ENCODE measurements at places on chromosomes 2 and 18.

GRCh38 chr18:30486856-30487255 lies 555.7 kb downstream of the DSC3 start:
- DNase-seq: no peak

DNA sequence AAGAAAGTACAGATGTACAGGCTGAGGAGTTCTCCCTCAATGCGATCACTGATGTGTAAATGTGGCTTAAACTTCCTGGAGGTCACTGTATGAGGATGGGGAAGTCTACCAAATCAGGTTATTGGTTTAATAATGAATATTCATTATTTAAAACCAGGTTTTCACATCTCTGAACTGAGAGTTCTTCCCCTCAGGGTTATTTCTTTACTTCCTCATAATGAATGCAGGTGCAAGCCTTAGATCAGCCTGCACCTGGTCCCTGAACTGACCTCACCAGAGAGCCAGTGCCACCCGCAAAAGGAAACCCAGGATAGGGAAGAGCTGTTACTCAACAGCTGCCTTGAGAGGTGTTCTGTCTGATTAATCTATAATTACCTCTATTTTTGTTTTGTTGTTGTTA lies 369.0 kb downstream of the EPHA4 start:
- DNase-seq: no peak

- no peak for DNase-seq
These were observed 499.0 kb downstream of the TMX3 start for GRCh38 chr18:68215931-68216330.

GRCh38 chr18:5476961-5477800 lies 66.6 kb downstream of the EPB41L3 start:
- no peak for DNase-seq

DNA sequence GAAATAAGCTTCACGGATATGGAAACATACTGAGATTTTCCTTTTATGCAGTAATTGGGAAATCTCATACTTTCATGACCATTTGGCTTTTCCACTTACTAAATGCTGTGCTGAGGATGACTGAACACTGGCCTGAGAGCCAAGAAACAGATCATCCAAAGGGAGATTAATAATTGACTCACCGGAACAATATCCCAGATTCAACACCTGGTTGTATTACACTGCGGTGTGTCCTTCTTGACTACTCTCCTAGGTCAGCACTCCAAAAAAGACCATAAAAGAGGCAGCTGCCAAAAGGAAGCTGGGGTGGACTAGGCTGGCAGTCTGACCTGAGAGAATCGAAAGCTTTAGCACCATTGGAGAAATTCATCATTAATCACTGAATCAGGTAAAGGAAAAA lies 469.1 kb downstream of the CBLN2 start:
- DNase-seq: no peak

Measured in D341Med (cell line).